ENCODE measurements at places on chromosomes 3 and 15.

GRCh38 chr3:123993818-123994217 is 1.9 kb upstream of the ROPN1 start:
- DNase-seq = no peak

GRCh38 chr3:127450331-127450730 is 140.2 kb downstream of the TPRA1 start:
- no peak for DNase-seq

- no peak for DNase-seq
These were observed 649 bp upstream of the PLOD2 start for GRCh38 chr3:146161663-146162002.

DNA sequence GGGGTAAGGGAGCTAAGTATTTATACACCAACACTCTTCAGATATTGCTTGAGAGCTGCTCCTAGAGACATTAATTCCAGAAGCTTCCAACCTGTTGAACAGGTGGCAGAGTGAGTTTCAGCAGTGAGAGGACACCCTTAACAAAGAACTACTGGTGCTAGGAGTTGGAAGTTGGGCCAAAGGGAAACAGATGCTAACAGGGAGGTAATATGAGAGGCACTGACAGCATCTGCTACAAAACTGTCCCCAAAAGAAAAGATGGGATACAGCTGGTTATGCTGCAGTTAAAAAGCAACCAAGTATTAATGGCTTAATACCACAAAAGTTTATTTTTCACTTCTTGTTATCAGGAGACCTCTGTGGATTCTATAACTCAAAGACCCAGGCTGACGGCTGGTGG is 104.5 kb upstream of the SATB1 start:
- no peak for DNase-seq

DNA sequence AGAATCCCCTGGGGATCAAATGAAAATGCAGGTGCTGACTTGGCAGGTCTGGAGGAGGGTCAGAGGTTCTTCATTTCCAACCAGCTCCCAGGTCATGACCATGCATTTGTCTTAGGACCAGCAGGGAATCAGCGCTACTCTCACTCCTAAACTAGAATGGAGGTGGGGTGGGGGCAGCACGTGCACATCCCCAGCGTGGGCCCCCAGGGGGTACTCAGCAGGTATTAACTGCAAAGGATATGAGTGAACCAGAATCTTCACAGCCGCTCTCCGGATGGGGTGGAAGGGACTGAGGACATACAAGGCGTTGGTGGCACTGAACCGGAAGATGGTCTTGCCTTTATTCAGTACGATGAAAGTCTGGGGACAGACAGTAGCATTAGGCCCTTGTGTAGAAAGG is 19.4 kb downstream of the SCN5A start:
- no peak for DNase-seq

GRCh38 chr15:27249046-27249759 is 278.2 kb downstream of the GABRG3 start:
- no peak for DNase-seq

- DNase-seq = no peak
These were observed 4.6 kb downstream of the LSG1 start for GRCh38 chr3:194667363-194667762.

DNA sequence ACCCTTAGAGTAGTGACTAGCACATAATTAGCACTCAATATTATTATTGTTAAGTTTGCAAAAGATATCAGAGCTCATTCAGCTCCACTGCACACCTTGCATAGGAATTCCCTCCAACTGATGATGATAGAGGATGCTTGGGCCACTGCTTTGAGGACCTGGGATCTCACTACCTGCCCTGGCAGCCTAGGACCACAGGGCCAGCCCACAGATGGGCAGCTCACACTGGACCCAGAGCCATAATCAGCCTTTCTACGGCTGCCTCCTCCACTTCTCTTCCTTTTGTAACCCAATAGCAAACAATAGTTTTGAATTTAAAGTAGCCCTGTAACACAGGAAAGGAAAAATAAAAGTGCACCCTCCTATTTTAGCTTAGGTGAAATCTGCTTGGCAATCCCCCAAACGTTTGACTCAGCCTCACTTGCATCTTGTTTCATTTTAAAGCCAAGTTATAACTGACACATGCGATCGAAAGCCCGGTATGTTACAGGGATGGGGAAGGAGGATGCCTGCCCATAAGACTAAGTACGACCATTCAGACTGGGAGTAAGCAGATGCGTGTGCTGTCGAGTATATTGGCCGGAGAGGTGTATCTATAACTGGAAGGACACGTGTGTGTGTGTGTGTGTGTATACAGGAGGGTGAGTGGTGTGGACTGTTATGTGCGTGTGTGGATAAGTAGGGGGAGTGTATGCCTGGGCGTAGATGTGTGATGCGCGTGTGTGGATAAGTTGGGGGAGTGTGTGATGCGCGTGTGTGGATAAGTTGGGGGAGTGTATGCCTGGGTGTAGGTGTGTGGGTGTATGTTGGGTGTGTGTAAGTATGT is 65.9 kb downstream of the CPN2 start:
- no peak for DNase-seq

DNA sequence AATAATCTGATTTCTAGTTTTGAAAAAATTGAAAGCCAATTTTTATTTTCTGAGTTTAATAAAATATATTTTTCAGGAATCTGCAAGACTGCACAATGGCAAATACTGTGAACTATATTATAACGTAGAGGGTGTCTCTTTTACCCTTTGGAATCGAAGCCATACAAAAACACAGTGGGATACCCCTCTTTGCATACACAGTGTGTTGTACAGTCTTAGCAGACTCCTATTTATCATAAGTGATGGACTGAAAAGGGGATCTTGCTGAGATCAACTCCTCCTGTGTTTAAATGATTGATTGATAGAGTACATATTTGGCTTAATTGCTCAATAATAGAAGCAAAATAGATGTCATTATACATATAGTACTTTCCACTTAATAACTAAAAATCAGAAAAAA is 981.2 kb downstream of the NSUN3 start:
- DNase-seq = no peak

GRCh38 chr3:146550743-146551510 is 6.5 kb upstream of the PLSCR1 start:
- DNase-seq = no peak

DNA sequence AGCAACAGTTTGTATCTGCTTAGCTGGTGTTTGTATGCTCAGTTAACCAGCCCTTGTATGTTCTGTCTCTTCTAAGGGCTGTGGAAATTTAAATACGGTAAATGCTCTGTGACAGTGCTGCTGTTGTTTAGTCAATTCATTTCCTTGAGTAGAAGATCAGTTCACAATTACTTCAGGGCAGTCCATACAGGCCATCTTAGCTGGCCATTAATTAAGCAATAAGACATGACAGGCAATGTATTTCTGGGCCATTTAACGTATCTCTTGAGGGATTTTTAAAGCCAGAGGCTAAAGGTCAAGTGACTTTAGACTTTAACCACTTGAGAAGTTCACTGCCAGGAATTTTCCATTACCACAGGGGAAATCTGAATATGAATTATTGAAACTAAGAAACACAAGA is 351.8 kb downstream of the ZIC1 start:
- no peak for DNase-seq

- no peak for DNase-seq
These were observed 117.3 kb downstream of the ADAMTS17 start for GRCh38 chr15:100224206-100225185.

GRCh38 chr3:8460050-8460708 is 41.4 kb upstream of the LMCD1 start:
- DNase-seq = no peak

DNA sequence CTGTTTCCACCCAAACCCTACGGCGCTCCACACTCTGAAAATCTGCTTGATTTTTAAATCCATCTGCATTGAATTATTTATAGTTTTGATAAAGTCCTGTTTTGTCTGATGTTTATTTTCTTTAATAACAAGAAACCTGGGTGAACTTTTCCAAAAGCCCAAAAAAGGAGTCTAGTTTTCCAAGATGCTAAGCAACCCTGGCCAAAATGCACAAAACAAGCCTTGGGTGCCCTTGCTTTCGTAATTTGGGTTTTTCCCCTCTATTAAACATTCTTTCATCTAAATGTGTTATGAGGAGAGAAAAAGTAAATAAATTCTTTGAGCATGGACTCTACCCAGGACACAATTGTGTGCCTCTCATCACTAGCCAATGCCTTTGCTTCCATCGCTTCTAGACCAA is 468.9 kb downstream of the MCTP2 start:
- no peak for DNase-seq

DNA sequence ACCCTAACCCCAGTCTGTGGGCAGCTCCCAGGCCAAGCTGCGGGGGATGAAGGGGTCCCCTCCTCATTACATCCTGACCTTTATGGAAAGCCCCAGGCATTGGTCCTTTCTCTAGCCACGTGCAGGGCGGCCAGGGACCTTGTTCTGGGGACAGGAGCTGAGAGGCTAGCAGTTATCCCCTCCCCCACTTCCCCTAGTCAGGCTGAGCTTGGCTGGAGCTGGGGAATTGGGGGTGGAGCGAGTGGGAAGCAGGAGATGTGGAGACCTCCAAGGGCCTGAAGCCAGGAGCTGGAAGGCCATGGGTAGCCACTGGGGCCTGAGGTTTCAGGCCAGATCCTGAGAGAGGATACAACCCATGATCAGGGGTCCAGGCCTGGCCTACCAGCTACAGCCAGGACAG is 45.8 kb downstream of the DNAH1 start:
- DNase-seq = no peak

GRCh38 chr3:295166-295565 is 98.6 kb downstream of the CHL1 start:
- DNase-seq = no peak

DNA sequence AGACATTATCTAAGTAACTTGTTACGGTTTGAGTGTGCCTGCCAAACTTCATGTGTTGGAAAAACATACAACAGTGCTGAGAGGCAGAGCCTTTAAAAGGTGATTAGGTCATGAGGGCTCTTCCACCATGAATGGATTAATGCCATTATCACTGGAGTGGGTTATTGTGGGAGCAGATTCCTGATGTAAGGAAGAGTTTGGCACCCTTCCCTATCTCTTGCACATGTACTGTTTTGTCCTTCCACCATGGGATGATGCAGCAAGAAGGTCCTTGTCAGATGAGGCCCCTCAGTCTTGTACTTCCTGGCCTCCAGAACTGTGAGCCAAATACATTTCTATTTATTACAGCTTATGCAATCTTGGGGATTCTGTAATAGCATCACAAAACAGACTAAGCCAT is 413.9 kb downstream of the EPHA3 start:
- DNase-seq = no peak

DNA sequence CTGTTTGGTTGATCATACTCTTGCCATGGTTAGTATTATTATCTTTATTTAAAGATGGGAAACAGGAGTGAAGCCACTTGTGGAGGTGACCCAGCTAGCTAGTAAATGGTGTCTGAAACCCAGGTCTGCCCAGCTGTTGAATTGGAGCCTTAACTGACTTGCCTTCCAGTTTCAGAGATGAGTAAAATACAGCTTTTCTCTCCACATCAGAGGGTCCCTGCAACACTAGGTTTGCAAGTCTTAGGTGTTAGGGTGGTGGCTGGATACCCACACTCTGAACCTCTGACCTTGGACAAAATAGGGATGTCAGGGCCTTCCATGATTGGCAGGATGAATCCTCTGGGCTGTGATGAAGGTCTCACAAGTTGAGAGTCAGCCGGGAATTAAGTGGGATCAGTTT is 4.1 kb downstream of the FLNB start:
- DNase-seq = no peak

DNA sequence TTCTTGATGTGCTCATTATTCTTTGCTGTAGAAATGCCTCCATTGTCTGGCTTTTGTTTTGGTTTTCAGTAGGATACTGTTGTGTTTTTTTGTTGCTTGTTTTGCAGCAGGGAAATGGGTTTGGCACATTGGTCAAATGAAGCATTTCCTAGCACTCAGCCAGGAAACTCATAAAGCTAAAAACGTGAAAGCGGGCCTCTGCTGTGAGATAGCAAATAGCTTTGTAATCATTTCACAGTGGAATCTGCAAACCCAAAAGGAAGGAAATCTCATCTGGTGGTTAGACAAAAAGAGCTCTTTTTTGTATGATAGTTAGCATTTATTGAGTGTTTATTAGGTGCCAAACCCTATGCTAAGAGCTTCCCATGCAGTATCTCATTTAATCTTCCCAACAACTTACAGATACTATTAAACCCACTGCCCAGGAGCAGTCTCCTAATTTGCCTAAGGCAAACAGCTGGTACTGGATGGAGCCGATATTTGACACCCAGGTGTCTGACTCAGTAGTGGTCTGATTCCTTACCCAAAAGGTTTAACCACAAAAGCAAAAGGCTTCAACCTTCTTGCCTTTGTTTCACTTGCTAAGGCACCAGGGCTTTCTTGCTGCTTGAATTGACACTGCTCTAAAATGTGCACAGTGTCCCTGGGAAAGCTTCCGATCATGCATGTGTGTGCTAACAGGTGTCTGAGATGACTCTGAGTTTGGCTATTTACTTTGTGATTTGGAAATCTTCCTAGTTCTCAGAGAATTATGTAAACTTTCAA is 527.9 kb upstream of the MDFIC2 start:
- DNase-seq = no peak

DNA sequence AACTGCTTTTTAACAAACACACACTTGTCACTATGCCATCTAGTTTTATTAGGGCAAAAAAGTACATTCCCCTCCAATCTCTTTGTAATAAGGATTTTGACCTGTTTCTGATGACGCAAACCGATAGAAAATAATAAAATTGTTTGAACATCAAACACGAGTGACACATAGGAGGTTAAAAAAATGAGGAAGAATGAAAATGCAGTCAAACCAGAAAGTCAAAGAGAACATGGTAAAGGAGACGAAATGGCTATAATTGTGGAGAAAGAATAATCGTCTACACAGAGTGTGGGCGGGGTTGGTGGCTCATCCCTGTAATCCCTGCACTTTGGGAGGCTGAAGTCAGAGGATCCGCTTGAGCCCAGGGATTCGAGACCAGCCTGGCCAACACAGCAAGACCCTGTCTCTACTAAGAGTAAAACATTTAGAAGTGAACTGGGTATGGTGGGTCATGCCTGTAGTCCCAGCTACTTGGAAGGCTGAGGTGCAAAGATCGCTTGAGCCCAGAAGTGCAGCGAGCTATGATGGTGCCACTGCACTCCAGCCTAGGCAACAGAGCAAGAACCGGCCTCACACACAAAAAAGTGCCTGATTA is 83.2 kb downstream of the MEIS2 start:
- DNase-seq = no peak

GRCh38 chr15:74752531-74752930 is 3.9 kb downstream of the CYP1A2 start:
- no peak for DNase-seq

DNA sequence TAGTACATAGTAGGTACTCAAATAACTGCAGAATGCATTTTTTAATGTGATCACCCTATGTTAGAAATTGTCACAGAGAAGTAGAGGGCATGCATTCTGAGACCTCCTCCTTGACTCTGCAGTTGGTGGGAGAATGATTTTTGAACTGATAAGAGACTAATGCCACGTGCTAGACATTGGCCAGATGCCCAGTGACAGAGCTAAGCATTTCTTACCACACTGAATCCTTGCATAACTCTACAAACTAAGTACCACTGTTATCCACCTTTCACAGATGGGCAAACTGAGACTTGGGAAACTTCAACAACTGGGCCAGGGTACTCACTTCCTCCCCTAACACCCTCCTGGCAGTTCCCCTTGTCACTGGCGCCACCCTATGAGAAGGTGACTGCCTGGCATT is 33.5 kb upstream of the SPATA12 start:
- no peak for DNase-seq

Data from breast epithelium (tissue), 4 donors.